ENCODE measurements at places on chromosomes 4 and X. TPM values are rescaled to one million over a fixed set of nuclear protein-coding genes. Genes with fewer than 3 reads are reported as not detected.

GRCh38 chr4:98706935-98707334 lies 48.5 kb upstream of the TSPAN5 start:
- peaks cover 5% of the 10 kb centered on the region for H3K36me3 ChIP-seq
- H3K27ac ChIP-seq = no peak overlapping the region
- peaks cover 24% of the 10 kb centered on the region for H3K4me1 ChIP-seq
- H3K4me3 ChIP-seq = no peak overlapping the region
- no peaks in the 10 kb centered on the region for H3K27me3 ChIP-seq
- no peak for DNase-seq

- no peak for DNase-seq
- no peaks in the 10 kb centered on the region for H3K4me1 ChIP-seq
- H3K27ac ChIP-seq = no peak overlapping the region
- H3K4me3 ChIP-seq = no peak overlapping the region
Observed at GRCh38 chr4:91611782-91612181, 692.0 kb upstream of the GRID2 start.

DNA sequence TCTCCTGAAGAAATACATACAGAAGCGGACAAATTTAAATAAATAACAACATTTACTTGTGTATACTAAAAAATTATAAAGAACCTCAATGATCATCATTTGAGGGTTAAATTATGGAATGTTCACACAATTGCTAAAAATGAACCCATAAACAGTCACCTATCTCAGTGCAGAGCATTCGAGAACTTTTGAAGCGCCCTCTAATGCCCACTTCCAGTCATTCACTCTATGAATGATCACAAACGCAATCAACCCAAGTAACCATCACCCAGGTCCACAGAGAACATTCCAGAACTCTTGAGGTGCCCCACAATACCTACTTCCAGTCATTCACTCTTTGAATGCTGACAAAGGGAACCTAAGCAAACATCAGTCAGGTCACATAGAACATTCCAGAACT lies 103.5 kb upstream of the PLAC1 start:
- H3K4me3 ChIP-seq = no peak overlapping the region
- H3K27me3 ChIP-seq = no peaks in the 10 kb centered on the region
- no peaks in the 10 kb centered on the region for H3K36me3 ChIP-seq
- H3K27ac ChIP-seq = no peak overlapping the region
- peak; percentile 8 for DNase-seq
- peaks cover 3% of the 10 kb centered on the region for H3K4me1 ChIP-seq

- no peak overlapping the region for H3K27ac ChIP-seq
- no peak overlapping the region for H3K4me3 ChIP-seq
- H3K4me1 ChIP-seq = peaks cover 74% of the 10 kb centered on the region
- no peak for DNase-seq
Observed at GRCh38 chr4:26344901-26345564, 24.2 kb downstream of the RBPJ start.

- no peaks in the 10 kb centered on the region for H3K4me1 ChIP-seq
- H3K27me3 ChIP-seq = no peaks in the 10 kb centered on the region
- no peak for DNase-seq
- no peaks in the 10 kb centered on the region for H3K36me3 ChIP-seq
Observed at GRCh38 chr4:31613946-31614623, 893.9 kb downstream of the PCDH7 start.

DNA sequence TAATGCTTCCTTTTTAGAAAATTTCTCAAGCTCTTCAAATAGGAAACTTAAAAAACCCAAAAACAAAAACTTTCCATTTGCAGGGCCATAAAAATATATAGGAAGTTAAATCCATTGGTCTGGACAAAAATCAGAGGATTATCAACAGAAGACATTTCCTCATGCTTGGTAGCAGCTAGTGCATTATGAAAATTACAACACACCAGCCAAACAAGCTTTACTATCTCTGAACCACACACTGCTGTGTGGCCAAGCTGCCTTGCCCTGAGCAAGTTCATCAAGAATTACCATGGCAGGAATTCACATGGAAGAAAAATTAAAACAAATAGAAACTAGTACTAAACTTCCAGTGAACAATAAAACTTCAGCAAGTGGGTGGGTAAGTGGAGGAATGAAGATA lies 3.6 kb downstream of the USP46 start:
- H3K36me3 ChIP-seq = peaks cover 1% of the 10 kb centered on the region
- DNase-seq = no peak
- H3K27ac ChIP-seq = no peak overlapping the region
- no peak overlapping the region for H3K4me3 ChIP-seq
- H3K27me3 ChIP-seq = peaks cover 15% of the 10 kb centered on the region
- peaks cover 9% of the 10 kb centered on the region for H3K4me1 ChIP-seq

GRCh38 chr4:139552517-139553307 lies 3.3 kb downstream of the SETD7 start:
- peaks cover 9% of the 10 kb centered on the region for H3K36me3 ChIP-seq
- peaks cover 28% of the 10 kb centered on the region for H3K4me1 ChIP-seq
- no peak overlapping the region for H3K27ac ChIP-seq

GRCh38 chr4:175996206-175996605 lies 69.4 kb upstream of the WDR17 start:
- no peak overlapping the region for H3K27ac ChIP-seq
- no peak for DNase-seq
- H3K36me3 ChIP-seq = no peaks in the 10 kb centered on the region
- H3K4me1 ChIP-seq = no peaks in the 10 kb centered on the region

- peaks cover 10% of the 10 kb centered on the region for H3K27me3 ChIP-seq
- peaks cover 1% of the 10 kb centered on the region for H3K4me1 ChIP-seq
- H3K27ac ChIP-seq = no peak overlapping the region
- DNase-seq = no peak
Observed at GRCh38 chrX:84192006-84192405, 4.0 kb upstream of the RPS6KA6 start.

GRCh38 chr4:116362583-116362982 lies 722.8 kb downstream of the TRAM1L1 start:
- no peaks in the 10 kb centered on the region for H3K27me3 ChIP-seq
- H3K27ac ChIP-seq = no peak overlapping the region
- DNase-seq = no peak
- H3K4me3 ChIP-seq = no peak overlapping the region
- H3K4me1 ChIP-seq = no peaks in the 10 kb centered on the region
- H3K36me3 ChIP-seq = no peaks in the 10 kb centered on the region

- no peak for DNase-seq
- H3K4me3 ChIP-seq = no peak overlapping the region
- H3K27me3 ChIP-seq = no peaks in the 10 kb centered on the region
- no peaks in the 10 kb centered on the region for H3K36me3 ChIP-seq
Observed at GRCh38 chr4:165826166-165826565, 46.9 kb upstream of the TLL1 start.

- no peak for DNase-seq
- H3K4me1 ChIP-seq = no peaks in the 10 kb centered on the region
- no peak overlapping the region for H3K4me3 ChIP-seq
- no peak overlapping the region for H3K27ac ChIP-seq
Observed at GRCh38 chr4:156898373-156899117, 73.1 kb downstream of the PDGFC start.

GRCh38 chr4:153934688-153935017 lies 145.8 kb upstream of the SFRP2 start:
- no peaks in the 10 kb centered on the region for H3K36me3 ChIP-seq
- H3K4me3 ChIP-seq = no peak overlapping the region
- DNase-seq = no peak
- no peak overlapping the region for H3K27ac ChIP-seq
- no peaks in the 10 kb centered on the region for H3K4me1 ChIP-seq

DNA sequence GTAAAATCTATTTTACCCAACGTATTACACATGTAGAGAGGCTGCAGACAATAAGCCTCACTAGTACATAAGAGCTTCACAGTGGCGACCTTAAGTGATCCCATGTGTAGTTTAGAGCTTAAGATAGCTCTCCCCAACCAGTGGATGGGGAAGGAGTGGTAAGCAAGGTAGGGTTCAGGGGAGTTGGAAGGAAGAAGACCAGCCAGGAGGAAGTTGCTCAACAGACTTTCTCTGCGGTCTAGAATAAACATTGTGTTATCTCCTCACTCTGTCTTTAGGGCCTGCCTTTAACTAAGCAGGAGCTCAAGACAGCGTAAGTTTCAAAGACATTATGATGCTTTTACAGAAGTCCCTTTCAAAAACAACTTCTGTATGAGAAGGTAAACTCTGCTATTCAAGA lies 16.8 kb downstream of the MEPE start:
- no peak overlapping the region for H3K27ac ChIP-seq
- H3K27me3 ChIP-seq = peaks cover 19% of the 10 kb centered on the region

GRCh38 chr4:152434011-152434410 lies 101.9 kb downstream of the FBXW7 start:
- no peak overlapping the region for H3K27ac ChIP-seq
- no peak for DNase-seq
- H3K27me3 ChIP-seq = no peaks in the 10 kb centered on the region
- H3K36me3 ChIP-seq = peaks cover 7% of the 10 kb centered on the region
- no peak overlapping the region for H3K4me3 ChIP-seq
- peaks cover 37% of the 10 kb centered on the region for H3K4me1 ChIP-seq

DNA sequence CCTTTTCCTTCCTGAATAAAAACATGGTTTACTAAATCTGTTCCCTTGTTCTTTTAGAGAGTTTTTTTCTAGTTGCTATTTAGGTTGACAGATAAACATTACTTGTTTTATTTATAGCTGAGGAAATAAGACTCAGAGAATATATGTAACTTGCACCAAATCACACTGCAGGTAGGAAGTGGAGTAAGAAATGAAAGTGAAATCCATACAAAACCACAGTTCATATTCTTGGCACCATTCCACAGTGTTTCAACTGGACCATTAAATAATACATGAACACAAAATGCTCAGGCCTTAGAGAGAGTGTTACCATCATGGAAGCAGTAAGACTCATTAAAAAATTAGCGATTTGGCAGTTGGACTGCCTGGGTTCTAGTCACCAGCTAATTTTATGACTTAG lies 326.9 kb upstream of the SLIT2 start:
- H3K4me3 ChIP-seq = no peak overlapping the region
- H3K27me3 ChIP-seq = no peaks in the 10 kb centered on the region
- H3K27ac ChIP-seq = no peak overlapping the region
- H3K4me1 ChIP-seq = no peaks in the 10 kb centered on the region
- H3K36me3 ChIP-seq = no peaks in the 10 kb centered on the region

DNA sequence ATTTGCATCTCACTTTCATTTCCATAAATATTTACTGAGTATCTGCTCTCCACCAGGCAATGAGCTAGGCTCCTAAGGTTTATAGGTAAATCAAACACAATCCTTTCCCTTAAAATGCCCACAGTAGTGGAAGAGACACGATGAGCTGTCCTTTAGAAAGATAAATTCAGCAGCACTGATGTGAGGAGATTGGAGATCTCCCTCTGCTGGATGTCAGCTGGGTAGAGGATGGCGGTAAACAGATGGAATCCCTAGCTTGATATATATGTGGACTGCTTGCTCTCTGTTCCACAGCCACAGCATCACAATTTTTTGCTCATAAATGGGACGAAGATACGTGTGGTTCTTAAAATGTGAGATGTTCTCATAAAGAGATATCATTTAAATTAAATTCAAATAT lies 216.4 kb upstream of the RASGEF1B start:
- no peaks in the 10 kb centered on the region for H3K36me3 ChIP-seq
- no peak overlapping the region for H3K27ac ChIP-seq
- DNase-seq = peak; percentile 17

DNA sequence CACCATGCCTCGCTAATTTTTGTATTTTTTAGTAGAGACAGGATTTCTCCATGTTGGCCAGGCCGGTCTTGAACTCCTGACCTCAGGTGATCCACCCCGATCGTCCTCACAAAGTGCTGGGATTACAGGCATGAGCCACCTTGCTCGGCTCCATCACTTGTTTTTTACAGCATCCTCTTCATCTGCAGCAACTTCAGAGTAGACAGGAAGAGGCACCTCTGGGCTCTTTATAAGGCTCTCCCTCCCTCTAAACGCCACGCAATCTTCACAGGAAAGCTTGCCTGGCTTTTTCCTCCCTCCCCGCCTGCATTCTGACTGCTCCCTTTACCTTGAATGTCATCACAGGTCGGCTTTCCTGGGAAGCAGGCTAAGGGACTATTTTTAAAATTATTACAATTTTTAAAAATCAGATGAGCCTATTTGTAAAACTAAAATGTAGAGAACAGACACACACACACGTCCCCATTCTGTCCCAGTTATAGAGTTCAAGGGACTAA lies 111.5 kb upstream of the LDB2 start:
- no peak overlapping the region for H3K27ac ChIP-seq
- no peak overlapping the region for H3K4me3 ChIP-seq
- DNase-seq = no peak
- no peaks in the 10 kb centered on the region for H3K4me1 ChIP-seq

DNA sequence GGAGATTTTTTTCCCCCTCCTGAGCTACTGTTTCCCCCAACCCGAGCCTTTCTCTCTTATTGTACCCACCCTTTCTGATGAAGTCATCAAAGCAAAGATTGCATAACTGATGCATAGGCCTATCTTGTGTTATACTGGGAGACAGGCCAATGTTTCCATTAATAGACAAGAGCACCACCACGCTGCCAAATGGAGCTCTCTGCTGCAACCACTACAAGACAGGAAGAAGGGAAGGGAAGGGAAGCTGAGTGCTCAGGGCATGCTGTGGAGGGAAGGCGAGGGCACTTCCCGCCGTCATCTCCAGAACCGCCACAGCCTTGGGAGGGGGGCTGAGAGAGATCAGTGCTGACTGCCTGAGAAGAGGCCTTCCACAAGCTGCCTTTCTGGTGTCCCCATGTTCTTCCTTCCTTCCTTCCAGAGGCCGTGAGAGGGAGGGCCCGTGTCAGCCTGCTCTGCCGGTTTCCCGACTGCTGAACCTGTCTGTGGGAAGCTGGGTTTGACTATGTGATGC lies 75.0 kb downstream of the MGST2 start:
- no peaks in the 10 kb centered on the region for H3K36me3 ChIP-seq
- peaks cover 17% of the 10 kb centered on the region for H3K27me3 ChIP-seq
- H3K4me1 ChIP-seq = peaks cover 15% of the 10 kb centered on the region
- no peak for DNase-seq
- no peak overlapping the region for H3K4me3 ChIP-seq
- no peak overlapping the region for H3K27ac ChIP-seq

The BEND2 gene
- total RNA-seq = not detected

The EPGN gene
- total RNA-seq = not detected

The KLB gene
- total RNA-seq = not detected

The KIAA1210 gene
- not detected for total RNA-seq

The CASP3 gene
- 27.9 TPM for total RNA-seq

The CAPN6 gene
- not detected for total RNA-seq

The C4orf50 gene
- total RNA-seq = not detected

The CXCL6 gene
- not detected for total RNA-seq

The MTM1 gene
- 19.2 TPM for total RNA-seq

The MAGEB4 gene
- not detected for total RNA-seq

The SLC26A1 gene
- not detected for total RNA-seq

The RRH gene
- total RNA-seq = not detected
